ENCODE measurements at places on chromosomes 3 and 15. TPM values are rescaled to one million over a fixed set of nuclear protein-coding genes. Genes with fewer than 3 reads are reported as not detected.

DNA sequence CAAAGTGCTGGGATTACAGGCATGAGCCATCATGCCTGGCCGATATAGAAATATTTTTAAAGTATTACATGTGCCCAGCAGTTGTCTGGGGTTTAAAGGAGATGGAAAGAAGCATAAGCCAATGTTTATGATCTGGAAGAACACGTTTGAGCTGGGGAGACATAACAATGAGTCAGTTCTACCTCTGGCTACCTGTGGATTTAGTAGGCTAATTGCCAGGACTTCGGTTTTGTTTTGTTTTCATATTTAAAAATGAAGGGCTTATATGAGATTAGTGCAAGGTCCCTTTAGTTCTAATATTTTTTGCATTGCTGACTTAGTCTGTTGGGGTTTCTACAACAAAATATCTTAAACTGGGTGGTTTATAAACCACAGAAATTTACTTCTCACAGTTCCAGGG, 22.9 kb upstream of the TNFSF10 start:
- no peak overlapping the region for H3K27ac ChIP-seq
- H3K27me3 ChIP-seq: no peaks in the 10 kb centered on the region
- no peak overlapping the region for H3K4me3 ChIP-seq
- no peaks in the 10 kb centered on the region for H3K36me3 ChIP-seq

GRCh38 chr3:38163117-38163840, 2.1 kb upstream of the OXSR1 start:
- H3K4me1 ChIP-seq: peaks cover 11% of the 10 kb centered on the region
- peak overlapping the region; percentile 98 for H3K27ac ChIP-seq
- H3K36me3 ChIP-seq: peaks cover 4% of the 10 kb centered on the region
- H3K27me3 ChIP-seq: no peaks in the 10 kb centered on the region

Gene GOLGA8J
- 0.44 TPM for total RNA-seq

GRCh38 chr3:59595830-59596229, 546.0 kb upstream of the CFAP20DC start:
- H3K36me3 ChIP-seq: no peaks in the 10 kb centered on the region

DNA sequence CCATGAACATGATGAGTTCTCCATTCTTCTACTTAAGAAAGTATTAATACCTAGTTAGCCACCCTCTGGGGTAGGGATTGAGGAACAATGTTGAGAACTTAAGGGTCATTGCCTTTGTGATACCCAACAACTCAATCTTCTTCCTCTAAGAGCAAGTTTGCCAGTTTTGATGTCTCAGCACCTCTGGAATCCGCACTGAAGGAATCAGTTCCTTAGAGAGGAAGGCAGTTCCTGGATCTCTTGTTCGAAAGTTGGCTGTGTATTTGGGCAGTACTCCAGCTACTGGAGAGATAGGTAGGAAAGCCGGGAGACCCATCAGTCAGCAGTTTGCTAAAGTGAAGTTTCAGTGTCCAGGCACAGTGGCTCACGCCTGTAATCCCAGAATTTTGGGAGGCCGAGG, 35.6 kb upstream of the MTHFS start:
- H3K36me3 ChIP-seq: no peaks in the 10 kb centered on the region
- H3K27ac ChIP-seq: no peak overlapping the region
- no peaks in the 10 kb centered on the region for H3K27me3 ChIP-seq
- H3K4me3 ChIP-seq: no peak overlapping the region

Data from Panc1 (cell line).